HFFc6 (cell line): ENCODE measurements at places on chromosomes 12 and 14. TPM values are rescaled to one million over a fixed set of nuclear protein-coding genes. Genes with fewer than 3 reads are reported as not detected.

DNA sequence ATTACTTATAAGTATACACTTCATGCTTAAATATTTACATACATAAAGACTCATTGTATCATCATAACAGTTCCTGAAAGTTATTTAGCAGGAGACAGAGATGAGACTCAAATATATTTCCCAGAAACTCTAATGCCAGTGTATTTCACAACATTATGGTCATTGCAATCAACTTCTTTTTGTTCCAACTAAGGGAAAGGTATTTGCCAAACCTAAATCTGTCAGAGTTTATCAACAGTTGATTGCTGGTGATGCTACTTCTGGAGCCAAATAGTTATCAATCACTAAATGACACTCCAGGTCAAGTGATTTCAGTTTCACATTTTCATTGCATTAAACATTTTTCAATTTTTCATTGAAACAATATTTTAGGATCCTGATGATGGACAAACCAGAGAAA is 72.1 kb upstream of the AVPR1A start:
- H3K4me3 ChIP-seq = no peak overlapping the region
- H3K36me3 ChIP-seq = no peaks in the 10 kb centered on the region
- no peak for DNase-seq

DNA sequence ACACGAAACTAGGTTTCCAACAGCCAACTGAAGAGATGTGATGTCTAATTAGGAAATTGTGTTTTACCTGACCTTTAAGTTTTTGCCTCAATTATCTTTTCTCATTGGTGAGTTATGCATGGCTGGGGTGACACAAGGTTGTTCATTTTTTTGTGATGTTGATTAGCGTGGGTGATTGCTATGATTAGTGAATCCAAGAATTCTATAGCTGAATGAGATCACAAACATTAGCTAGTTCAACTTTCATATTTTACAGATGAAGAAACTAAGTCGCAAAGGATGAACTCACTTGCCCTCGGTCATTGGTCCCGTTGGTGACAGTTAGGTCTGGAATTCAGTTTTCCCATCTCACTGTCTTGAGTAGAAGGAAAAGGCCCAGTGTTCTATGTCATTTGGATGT is 32.6 kb upstream of the LMNTD1 start:
- DNase-seq = no peak
- no peaks in the 10 kb centered on the region; the same call in 1 of the 2 replicates for H3K27me3 ChIP-seq
- H3K4me1 ChIP-seq = peaks cover 23% of the 10 kb centered on the region
- no peak overlapping the region for H3K4me3 ChIP-seq
- H3K27ac ChIP-seq = no peak overlapping the region; the same call in 1 of the 2 replicates
- peaks cover 21% of the 10 kb centered on the region for H3K36me3 ChIP-seq

TDRD9 gene
- not detected in 3 replicates for total RNA-seq

DNA sequence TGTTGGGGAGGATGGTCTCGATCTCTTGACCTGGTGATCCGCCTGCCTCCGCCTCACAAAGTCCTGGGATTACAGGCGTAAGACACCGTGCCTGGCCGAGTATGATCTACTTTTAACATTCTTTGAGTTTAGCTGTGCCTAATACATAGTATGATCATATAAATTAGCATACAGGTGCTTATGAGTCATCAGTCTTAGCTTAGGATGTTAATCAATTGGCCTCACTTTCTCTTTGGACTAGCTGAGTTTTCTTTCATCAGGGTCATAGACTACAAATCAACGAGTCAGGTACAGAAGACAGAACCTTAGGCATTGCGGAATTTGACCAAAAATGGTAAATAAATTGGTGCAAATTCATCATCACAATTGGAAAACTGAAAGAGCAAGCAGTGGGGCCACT is 2.2 kb downstream of the SLC25A21 start:
- no peak overlapping the region for H3K27ac ChIP-seq
- no peak for DNase-seq
- H3K4me1 ChIP-seq = peaks cover 22% of the 10 kb centered on the region
- H3K27me3 ChIP-seq = peaks cover 10% of the 10 kb centered on the region

GRCh38 chr14:28196878-28197277 is 569.7 kb upstream of the FOXG1 start:
- H3K4me3 ChIP-seq = no peak overlapping the region
- H3K36me3 ChIP-seq = no peaks in the 10 kb centered on the region; the same call in 1 of the 2 replicates
- no peak for DNase-seq
- no peaks in the 10 kb centered on the region for H3K4me1 ChIP-seq
- no peaks in the 10 kb centered on the region for H3K27me3 ChIP-seq
- no peak overlapping the region for H3K27ac ChIP-seq

FGF6 gene
- total RNA-seq = not detected in 2 replicates

GRCh38 chr14:90678846-90679362 is 137.3 kb downstream of the TTC7B start:
- H3K4me1 ChIP-seq = peaks cover 46% of the 10 kb centered on the region
- no peak for DNase-seq
- no peak overlapping the region for H3K4me3 ChIP-seq
- H3K27me3 ChIP-seq = no peaks in the 10 kb centered on the region

ANKS1B gene
- 0.39 to 0.40 TPM in 2 of 3 replicates, not detected in the other for total RNA-seq

DNA sequence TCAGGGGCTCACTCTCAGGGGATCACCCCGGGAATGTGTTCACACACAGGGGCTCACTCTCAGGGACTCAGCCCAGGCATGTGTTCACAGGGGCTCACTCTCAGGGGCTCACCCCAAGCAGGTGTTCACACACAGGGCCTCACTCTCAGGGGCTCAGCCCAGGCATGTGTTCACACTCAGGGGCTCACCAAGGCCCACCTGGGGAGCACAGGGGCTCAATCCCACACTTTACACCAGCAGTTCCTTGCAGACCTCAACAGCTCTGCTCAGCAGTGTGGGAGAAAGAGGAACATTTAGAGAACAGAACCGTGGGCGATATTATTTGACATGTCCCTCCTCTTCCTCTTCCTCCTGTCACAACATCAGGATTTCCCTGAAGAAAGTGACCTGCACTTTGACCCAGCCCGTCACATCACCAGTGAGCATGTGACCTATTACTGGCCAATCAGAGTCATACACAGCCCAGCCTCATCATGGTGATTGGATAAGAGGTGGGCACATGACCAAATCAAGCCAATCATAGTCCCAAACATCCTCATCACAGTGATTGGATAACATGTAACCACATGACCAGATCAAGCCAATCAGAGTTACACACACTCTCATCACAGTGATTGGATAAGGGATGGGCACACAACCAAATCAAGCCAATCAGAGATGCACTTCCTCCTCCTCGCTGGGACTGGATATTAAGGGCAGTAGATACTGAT is 359.4 kb upstream of the SFSWAP start:
- no peak overlapping the region for H3K27ac ChIP-seq
- peaks cover 23% of the 10 kb centered on the region for H3K36me3 ChIP-seq
- DNase-seq = no peak
- H3K27me3 ChIP-seq = peaks cover 6% of the 10 kb centered on the region

- no peak overlapping the region for H3K27ac ChIP-seq
- H3K4me1 ChIP-seq = peaks cover 11% of the 10 kb centered on the region
- H3K27me3 ChIP-seq = no peaks in the 10 kb centered on the region
- no peaks in the 10 kb centered on the region for H3K36me3 ChIP-seq
Observed at GRCh38 chr12:67758119-67758518, 109.6 kb downstream of the DYRK2 start.

CHST11 gene
- 3.1 to 4.4 TPM (median 3.7 TPM) in 3 replicates for total RNA-seq

TPPP2 gene
- not detected in 3 replicates for total RNA-seq

OTX2 gene
- total RNA-seq = not detected in 2 replicates

GRCh38 chr14:81329640-81330381 is 70.3 kb downstream of the STON2 start:
- DNase-seq = no peak
- no peak overlapping the region for H3K4me3 ChIP-seq
- H3K36me3 ChIP-seq = no peaks in the 10 kb centered on the region
- no peaks in the 10 kb centered on the region for H3K4me1 ChIP-seq
- H3K27ac ChIP-seq = no peak overlapping the region
- peaks cover 2% of the 10 kb centered on the region; the same call in 1 of the 2 replicates for H3K27me3 ChIP-seq

- DNase-seq = no peak
- no peaks in the 10 kb centered on the region; the same call in 1 of the 2 replicates for H3K27me3 ChIP-seq
- H3K36me3 ChIP-seq = peaks cover 18% of the 10 kb centered on the region
- no peak overlapping the region for H3K4me3 ChIP-seq
- H3K27ac ChIP-seq = no peak overlapping the region
Observed at GRCh38 chr14:92615451-92615850, 101.9 kb downstream of the RIN3 start.

GRCh38 chr12:95130096-95130495 is 56.7 kb upstream of the NR2C1 start:
- peaks cover 2% of the 10 kb centered on the region; the same call in 1 of the 2 replicates for H3K27me3 ChIP-seq
- no peak overlapping the region for H3K27ac ChIP-seq
- peaks cover 5% of the 10 kb centered on the region; the same call in 1 of the 2 replicates for H3K36me3 ChIP-seq
- H3K4me3 ChIP-seq = no peak overlapping the region

DNA sequence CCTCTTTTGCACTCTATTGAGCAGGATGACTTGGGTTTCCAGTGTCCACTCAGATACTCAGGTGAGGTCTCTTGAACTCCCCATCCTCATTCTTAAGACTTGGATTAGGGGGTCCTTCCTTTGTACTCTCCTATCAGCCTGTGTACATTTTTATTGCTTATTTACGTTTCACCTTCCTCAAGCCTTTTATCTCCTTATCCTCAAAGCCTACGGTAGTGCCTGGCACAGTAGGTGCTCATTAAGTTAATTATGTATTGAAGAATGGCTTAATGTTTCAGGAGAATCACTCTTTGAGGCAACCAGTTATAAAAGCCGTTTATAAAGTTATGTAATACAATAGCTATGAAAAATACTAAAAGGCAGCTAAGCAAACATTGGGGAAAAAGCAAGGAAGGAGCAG is 315.7 kb downstream of the NPAS3 start:
- H3K27me3 ChIP-seq = no peaks in the 10 kb centered on the region
- H3K4me1 ChIP-seq = no peaks in the 10 kb centered on the region
- no peak overlapping the region for H3K4me3 ChIP-seq
- no peak overlapping the region for H3K27ac ChIP-seq
- H3K36me3 ChIP-seq = no peaks in the 10 kb centered on the region
- no peak for DNase-seq

DNA sequence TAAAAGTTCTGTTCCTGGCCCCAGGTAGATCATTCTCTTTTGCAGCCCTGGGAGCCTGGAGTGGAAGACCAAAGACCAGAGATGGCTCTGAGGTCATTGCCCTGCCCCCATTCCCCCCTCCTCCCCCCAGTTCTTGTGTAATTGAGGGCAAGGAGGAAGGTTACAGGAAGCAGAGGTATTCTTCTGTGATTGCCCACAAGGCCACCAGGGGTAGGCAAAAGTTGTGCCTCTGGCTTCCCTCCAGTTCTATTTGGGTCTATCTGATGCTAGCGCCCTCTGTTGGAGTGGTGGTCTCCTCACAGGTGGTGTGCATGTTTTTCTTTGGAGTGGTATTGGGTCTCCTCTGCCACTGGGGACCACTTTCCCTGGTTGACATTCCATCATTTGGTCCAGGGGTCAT is 41.2 kb upstream of the CRY1 start:
- no peak overlapping the region for H3K4me3 ChIP-seq
- H3K27ac ChIP-seq = no peak overlapping the region
- H3K36me3 ChIP-seq = no peaks in the 10 kb centered on the region
- H3K4me1 ChIP-seq = no peaks in the 10 kb centered on the region

DNA sequence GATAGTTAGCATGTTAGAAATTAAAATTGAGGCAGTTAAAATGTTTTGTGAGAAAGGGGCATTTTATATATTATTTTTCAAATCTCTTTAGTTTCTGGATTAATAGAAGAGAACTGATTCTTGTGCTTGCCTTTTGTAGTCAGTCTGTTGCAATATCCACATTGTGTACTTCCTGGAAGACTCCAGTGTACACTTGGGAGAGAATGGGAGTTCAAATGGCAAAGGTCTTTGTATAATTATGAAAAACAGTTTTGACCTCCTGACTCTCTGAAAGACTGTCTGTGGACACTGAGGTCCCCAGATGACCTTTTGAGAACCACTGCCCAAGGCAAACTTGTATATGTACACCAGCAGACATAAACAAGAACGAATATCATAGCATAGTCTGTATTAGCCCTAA is 12.1 kb downstream of the E2F7 start:
- no peaks in the 10 kb centered on the region for H3K27me3 ChIP-seq
- H3K4me1 ChIP-seq = peaks cover 65% of the 10 kb centered on the region
- no peak for DNase-seq
- peak overlapping the region; percentile 5; the same call in 1 of the 2 replicates for H3K27ac ChIP-seq

GRCh38 chr12:71655495-71655894 is 8.2 kb downstream of the ZFC3H1 start:
- H3K36me3 ChIP-seq = peaks cover 52% of the 10 kb centered on the region
- H3K27ac ChIP-seq = no peak overlapping the region
- no peak for DNase-seq
- no peaks in the 10 kb centered on the region for H3K27me3 ChIP-seq
- H3K4me1 ChIP-seq = peaks cover 51% of the 10 kb centered on the region

DNA sequence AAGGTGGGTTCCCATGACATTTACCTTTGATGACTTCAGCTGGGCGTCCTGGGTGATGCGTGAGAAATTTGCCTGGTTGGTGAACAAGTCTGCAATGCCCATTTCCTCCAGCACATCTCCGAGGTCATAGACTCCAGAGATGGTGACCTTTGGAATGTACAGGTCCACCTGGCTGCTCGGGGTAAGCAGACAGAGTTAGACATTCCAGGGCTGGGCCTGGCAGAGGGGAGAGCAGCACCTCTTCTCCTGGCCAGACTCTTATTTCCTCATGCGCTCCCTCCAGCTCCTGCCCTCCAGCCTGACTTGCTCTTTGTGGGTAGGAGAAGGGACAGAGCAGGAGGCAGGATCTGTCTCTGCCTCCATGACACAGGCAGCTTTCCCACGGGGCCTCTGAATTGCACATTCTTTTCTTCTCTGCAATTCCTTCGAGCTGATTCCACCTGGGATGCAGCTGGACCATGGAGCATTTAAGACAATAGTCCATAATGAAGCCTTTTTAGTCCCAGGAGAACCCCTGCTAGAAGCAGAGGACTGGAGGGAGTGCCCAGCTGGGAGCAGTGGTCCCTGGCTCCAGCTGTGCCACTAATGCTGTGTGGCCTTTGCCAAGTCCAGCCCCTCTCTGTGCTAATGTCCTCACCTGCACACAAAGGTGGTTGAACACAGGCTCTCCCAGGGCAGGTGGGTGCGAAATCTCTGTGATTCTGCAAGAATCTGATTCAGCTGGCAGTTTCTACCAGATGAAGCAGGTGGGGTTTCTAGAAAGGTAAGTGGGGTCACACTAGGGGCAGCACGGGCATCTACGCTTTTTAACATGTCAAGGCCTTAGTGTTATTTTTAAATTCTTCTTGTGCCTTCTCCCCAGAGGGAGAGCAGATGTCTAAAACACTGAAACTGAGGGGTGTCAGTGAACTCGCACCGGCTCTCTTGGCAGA is 13.2 kb upstream of the SERPINA10 start:
- H3K4me1 ChIP-seq = no peaks in the 10 kb centered on the region
- H3K36me3 ChIP-seq = no peaks in the 10 kb centered on the region
- no peak overlapping the region for H3K4me3 ChIP-seq
- no peaks in the 10 kb centered on the region; the same call in none of the 2 replicates for H3K27me3 ChIP-seq
- DNase-seq = no peak
- no peak overlapping the region for H3K27ac ChIP-seq

JDP2 gene
- total RNA-seq = 52.0 to 70.8 TPM (median 59.7 TPM) in 3 replicates

- H3K4me3 ChIP-seq = no peak overlapping the region
- no peaks in the 10 kb centered on the region for H3K36me3 ChIP-seq
- peaks cover 5% of the 10 kb centered on the region; the same call in 1 of the 2 replicates for H3K27me3 ChIP-seq
- no peak overlapping the region for H3K27ac ChIP-seq
Observed at GRCh38 chr14:95831468-95831867, 45.2 kb upstream of the TUNAR start.

PRKCH gene
- total RNA-seq = 0.46 to 0.62 TPM (median 0.58 TPM) in 3 replicates

GRCh38 chr14:65606460-65606859 is 193.9 kb downstream of the FUT8 start:
- no peaks in the 10 kb centered on the region for H3K27me3 ChIP-seq
- H3K27ac ChIP-seq = no peak overlapping the region
- no peaks in the 10 kb centered on the region for H3K4me1 ChIP-seq
- no peaks in the 10 kb centered on the region for H3K36me3 ChIP-seq

GRCh38 chr12:12930633-12931219 is 21.2 kb downstream of the GPRC5D start:
- peaks cover 30% of the 10 kb centered on the region for H3K4me1 ChIP-seq
- H3K27ac ChIP-seq = no peak overlapping the region
- H3K36me3 ChIP-seq = peaks cover 34% of the 10 kb centered on the region
- peaks cover 8% of the 10 kb centered on the region for H3K27me3 ChIP-seq
- no peak for DNase-seq
- H3K4me3 ChIP-seq = no peak overlapping the region; the same call in 1 of the 2 replicates

MGP gene
- not detected in 3 replicates for total RNA-seq

GNB3 gene
- 3.9 to 6.8 TPM (median 3.9 TPM) in 3 replicates for total RNA-seq
